ENCODE measurements at places on chromosomes 11 and 22.

DNA sequence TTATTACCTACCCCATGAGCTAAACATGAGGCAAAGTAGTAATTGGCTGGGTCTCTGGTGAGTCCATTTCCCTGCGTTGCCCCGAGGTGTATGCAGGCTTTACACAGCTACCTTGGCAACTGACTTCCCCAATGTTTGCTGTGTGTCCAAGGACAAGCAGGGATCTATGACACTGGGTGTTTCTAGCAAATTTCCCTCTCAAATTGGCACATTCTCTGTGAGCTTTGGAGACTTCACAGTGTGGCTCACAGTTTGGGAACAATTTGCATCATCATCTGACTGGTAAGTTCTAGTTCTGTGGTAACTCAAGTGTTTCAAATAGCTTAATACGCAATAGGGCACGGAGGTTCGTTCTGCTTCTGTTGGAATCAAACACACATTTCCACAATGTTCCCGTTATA, 12.5 kb downstream of the NNMT start:
- DNase-seq = no peak

GRCh38 chr22:39469326-39469680, 12.5 kb downstream of the MGAT3 start:
- no peak for DNase-seq

DNA sequence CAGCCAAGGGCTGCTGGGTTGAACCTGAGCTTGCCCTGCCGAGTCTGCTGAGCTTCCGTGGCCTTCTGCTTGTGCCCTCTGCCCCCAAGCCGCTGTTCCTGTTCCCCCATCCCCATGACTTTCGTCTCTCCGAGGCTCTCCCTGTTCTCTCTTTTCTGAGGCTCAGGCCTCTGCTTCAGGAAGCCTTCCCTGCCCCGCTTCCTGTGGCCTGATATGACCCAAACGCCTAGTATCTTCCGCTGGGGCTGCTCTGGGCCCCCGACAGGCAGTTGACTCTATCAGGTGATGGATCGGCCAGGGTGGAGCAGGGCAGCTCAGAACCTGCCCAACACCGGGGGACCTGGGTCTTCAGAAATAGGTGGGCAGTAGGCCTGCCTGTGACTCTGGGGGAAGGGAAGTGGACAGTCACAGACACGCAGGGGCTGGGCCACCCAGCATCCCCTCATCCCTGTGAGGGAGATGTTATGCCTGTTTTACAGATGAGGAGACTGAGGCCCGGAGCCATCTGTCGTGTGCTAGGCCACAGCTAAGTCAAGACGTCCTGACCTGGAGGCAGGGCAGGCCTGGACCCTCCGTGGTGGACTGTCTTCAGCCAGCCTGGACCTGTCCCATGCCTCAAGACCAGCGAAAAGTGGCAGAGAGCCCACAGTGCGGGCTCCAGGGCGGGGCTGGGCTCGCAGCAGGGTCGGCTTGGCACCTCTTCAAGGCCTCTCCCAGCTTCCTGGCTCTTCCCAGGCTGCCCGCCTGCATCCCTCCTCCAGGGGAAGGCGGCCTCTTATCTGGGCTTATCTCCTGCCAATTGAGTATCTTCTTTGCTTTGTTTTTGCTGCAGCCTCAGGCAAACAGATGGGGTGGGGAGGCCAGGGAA, 16.2 kb downstream of the BAD start:
- DNase-seq = no peak

DNA sequence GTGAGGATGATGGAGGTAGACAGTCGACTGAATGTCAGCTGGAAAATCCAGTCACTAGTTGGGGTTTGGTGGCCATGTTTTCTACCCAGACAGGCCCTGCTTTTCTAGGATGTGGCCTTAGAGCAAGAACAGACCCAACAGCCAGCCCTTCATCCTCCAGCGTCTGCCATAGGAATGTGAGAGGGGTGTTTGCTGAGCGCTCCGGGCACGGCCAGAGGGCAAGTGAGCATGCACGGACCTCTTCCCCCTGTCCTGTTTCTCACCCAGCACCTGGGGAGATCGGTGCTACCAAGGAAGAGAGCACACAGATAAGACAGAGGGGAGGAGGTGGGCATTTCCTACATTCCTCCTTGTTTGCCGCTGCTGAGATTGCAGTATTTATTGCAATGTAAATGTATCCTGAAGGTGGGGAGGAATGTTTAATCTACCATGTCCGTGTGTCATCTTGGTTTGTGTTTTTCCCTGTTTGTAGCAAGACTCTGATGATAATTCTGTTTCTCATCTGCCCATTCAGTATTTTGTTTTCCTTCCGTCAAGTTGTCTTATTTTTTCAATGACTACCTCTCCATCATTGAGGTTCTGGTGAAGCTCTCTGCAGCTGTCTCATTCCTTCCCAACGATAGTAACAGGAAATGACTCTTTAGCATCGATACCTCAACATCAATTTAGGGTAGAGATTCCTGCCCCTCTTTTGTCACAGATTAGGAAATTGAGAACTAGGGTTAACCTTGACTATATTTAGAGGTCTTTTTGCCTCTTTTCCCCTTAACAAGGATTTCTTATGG, 4.9 kb upstream of the ATF4 start:
- DNase-seq = no peak

DNA sequence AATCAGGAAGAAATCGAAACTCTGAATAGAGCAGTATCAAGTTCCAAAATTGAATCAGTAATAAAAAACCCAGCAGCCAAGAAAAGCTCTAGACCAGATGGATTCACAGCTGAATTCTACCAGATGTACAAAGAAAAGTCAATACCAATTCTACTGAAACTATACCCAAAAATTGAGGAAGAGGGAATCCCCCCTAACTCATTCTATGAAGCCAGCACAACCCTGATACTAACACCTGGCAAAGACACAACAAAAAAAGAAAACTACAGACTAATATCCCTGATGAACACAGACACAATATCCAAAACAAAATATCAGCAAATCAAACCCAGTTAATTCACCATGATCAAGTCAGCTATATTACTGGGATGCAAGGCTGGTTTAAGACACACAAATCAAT, 97.7 kb downstream of the ZC3H12C start:
- no peak for DNase-seq

- DNase-seq = no peak
These were observed 4.7 kb upstream of the GNAZ start for GRCh38 chr22:23065495-23066122.

- no peak for DNase-seq
These were observed 74.0 kb upstream of the WNT11 start for GRCh38 chr11:76280151-76280881.
